Inflammatory macrophage treated with lipopolysaccharide for 1 hour (primary cell): ENCODE measurements at places on chromosomes 13 and 19.

DNA sequence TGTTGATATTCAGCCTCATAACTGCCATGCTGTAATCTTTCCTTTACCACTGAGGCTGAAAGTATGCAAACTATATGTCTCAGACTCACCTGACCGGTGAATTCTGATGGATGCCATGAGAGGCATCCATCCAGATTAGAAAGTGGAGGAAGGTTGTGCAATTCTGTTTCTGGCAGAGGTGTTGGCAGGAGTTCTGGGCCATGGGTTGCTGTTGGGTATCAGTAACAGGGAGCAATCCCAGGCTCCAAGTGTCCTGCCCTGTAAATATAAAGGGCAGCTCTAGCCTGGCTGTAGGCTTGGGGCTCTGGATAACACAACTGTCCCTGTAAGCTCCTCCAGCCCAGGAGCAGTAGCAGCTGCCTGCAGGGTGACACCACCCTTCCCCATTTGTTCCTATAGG lies 77.4 kb upstream of the ABCC4 start:
- DNase-seq: no peak

DNA sequence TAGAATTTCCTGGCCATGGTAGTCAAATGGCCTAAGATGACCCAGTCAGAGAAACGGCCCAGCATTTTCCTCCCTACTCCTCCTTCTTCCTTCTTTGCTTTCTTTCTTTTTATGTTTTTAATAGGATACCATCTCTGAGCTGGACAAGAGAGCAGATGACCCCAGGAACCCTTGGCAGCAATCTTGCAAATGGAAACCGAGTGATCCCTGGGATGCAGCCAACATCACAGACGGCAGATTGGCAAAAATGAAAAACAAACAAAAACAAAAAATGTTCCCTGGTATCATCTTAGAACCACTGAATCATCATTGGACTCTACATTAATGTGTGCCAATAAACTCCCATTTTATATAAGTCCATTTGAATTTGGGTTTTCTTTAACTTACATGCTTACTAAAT lies 424.4 kb downstream of the FGF14 start:
- DNase-seq: no peak

GRCh38 chr13:30884543-30884942 lies 21.5 kb upstream of the MEDAG start:
- no peak for DNase-seq

GRCh38 chr13:111893607-111894443 lies 173.1 kb upstream of the SOX1 start:
- no peak for DNase-seq

DNA sequence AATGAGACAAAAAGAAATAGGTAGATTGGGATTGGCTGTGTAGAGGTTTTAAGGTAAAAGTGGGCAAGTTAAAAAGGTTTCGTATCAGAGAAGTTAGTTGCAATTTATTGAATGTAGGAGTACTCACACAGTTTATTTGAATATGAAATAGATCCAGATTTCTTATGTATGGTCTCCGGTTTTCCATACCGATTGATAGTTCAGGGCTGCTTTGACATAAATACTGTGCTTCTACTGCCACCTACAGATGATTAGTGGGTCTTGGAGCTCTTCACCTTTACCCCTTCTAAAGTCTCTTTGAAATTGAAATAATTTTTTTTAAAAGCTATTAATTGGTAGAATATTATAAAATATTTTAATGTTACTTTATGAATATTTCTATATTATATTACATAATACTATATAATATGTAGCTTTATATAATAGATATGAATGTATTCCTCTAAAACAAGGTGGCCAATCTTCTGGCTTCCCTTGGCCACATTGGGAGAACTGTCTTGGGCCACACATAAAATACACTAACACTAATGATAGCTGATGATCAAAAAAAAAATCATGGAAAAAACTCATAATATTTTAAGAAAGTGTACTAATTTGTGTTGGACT lies 7.7 kb upstream of the GPR18 start:
- peak; percentile 29 for DNase-seq

GRCh38 chr19:51472607-51473006 lies 5.7 kb upstream of the CEACAM18 start:
- DNase-seq: no peak

DNA sequence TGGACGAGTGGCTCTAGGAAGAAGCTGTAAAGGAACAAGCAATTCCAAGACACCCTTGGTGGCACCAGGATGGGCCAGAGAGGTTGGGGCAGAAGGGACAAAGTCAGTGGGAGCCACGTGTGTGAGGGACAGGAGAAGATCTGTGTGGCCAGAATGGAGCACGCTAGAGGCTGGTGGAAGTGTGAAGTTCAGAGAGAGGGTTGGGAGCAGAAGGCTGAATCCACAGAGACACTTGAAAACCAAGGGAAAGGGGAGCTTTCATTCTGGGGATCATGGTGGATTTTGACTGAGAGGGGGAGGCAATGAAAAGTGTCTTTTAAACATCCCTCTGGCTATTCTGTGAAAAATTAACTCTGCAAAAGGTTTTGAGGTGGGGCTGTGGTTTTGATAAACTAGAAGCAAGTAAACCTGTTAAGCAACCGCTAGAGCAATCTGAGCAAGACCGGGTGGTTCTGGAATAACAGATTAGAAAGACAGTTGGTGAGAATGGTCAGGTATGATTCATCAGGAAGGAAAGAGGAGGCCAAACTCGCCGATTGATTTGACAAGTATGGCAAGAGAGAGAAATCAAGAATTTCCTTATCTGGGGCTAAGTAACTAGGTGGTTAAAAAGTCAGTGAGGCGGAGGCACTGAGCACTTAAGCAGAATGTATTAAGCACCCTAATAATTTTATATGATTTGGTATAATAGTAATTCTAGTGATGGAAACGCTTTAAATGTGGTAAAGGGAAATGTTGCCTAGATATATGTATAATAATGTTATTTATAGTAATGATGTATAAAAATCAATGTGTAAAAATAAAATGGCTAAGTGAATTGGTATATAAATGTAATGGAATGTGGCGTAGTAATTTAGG lies 140.0 kb downstream of the MYO16 start:
- DNase-seq: no peak

- no peak for DNase-seq
Measured at GRCh38 chr13:73532987-73533510, 474.2 kb downstream of the KLF5 start.

DNA sequence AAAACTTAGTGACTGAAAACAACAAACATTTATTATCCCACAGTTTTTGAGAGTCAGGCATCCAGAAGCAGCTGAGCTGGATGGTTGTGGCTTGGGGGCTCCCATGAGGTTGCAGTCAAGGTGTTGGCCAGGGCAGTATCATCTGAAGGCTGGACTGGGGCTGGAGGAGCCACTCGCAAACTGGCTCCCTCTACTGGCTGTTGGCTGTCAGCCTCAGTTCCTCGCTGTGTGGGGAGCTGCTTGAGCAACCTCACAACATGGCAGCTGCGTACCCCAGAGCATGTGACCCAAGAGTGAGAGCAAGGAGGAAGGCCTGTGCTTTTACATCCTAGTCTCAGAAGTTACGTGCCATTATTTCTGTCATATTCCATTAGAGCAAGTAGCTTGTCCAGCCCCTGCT lies 9.7 kb downstream of the YJU2 start:
- DNase-seq: no peak

DNA sequence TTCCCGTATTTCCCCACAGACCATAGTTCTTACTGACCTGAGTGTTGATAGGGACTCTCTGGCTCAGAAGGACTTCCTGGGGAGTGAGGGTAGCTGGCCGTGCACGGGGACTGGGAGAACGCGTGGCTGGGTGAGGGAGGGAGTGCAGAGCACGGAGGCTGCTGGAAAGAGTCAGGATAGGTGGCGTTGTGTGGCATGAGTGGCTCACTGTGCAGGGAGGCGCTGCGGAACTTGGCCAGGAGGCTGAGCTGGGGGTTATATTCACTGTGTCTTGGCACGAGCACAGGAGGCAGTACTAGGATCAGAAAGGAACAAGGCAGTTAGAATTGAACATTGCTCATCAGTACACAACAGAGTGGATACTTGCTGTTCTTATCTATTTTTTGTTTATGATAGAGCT lies 47.4 kb downstream of the SMAD9 start:
- DNase-seq: no peak

GRCh38 chr19:17775245-17775927 lies 19.6 kb upstream of the B3GNT3 start:
- peak; percentile 74 for DNase-seq

GRCh38 chr19:50695251-50696093 lies 24.1 kb downstream of the SHANK1 start:
- DNase-seq: no peak

GRCh38 chr13:92656103-92656502 lies 570.5 kb upstream of the GPC6 start:
- no peak for DNase-seq
